ENCODE measurements at places on chromosomes 7 and 10. TPM values are rescaled to one million over a fixed set of nuclear protein-coding genes. Genes with fewer than 3 reads are reported as not detected.

DNA sequence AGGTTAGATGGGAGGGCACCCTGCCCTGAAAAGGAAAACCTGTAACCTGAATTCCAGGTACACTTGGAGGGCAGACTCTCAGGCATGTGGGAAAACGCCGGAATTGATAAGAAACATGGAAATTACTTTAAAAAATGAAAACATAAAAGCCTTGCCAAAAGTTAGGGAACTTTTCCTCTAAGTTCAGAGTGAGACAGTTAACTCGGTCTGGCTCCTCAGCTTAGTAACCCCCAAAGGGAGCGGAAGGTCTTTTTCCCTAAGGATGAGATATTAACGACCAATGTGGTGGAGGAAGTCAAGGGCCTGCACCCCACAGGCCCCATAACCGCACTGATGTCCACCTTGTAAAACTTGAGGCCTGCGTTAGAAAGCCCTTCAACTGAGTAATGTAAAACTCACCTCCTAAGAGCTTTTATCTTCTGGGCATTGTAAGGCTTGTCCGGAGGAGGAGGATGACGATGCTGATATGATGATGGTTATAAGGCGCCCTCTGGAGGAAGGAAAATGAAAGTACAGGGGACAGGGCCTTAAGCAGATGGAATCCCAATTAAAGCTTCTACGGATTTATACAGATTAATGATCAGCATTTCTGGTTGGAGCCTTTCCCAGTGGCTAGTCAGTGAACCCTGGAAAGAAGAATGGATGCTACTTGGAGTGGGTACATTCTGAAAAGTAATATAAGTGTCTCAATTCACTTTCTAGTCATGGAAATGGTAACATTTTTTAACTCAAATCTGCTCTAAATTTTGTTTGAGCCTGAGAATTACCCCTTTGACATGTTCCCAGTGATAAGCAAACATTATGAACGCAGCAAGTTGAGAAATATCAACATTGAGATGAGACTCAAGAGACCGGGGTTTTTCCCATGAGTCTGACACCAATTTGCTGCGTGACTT lies 694 bp downstream of the COL1A2 start:
- no peaks in the 10 kb centered on the region for H3K27me3 ChIP-seq
- peak; percentile 44 for DNase-seq
- no peaks in the 10 kb centered on the region for H3K36me3 ChIP-seq
- peak overlapping the region; percentile 48 for H3K4me3 ChIP-seq
- peaks cover 14% of the 10 kb centered on the region for H3K4me1 ChIP-seq

DNA sequence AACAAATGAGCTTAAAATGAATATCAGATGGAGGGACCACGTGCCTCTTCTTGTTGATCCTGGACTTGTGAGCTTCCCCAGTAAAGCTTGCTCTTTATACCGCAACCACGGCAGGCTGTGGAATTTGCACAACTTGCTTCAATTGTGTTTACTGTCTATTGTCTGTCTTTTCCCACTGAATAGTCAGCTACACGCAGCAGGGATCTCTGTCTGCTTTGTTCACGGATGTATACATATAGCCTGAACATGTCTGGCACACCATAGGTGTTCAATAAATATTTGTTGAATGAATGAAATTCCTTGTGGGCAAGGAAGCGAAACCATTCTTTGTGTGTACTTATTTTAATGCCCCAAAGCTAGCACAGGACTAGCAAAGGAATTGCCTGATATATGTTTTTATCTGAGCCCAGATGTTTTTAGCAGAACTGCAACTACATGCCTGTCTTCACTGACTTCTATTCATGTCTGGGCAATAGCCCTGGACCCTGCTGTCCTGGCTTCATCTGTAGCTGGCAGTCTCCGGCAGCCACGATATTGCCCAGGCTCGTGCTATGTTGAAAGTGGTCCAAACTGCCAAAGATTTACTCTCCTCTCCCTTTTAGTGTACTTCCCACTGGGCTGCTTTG lies 29.9 kb upstream of the IFRD1 start:
- H3K27me3 ChIP-seq: no peaks in the 10 kb centered on the region
- H3K36me3 ChIP-seq: no peaks in the 10 kb centered on the region
- peaks cover 12% of the 10 kb centered on the region for H3K4me1 ChIP-seq

- no peak overlapping the region for H3K27ac ChIP-seq
- no peaks in the 10 kb centered on the region for H3K27me3 ChIP-seq
- H3K4me3 ChIP-seq: no peak overlapping the region
Observed at GRCh38 chr7:36711256-36711655, 13.0 kb downstream of the AOAH start.

DNA sequence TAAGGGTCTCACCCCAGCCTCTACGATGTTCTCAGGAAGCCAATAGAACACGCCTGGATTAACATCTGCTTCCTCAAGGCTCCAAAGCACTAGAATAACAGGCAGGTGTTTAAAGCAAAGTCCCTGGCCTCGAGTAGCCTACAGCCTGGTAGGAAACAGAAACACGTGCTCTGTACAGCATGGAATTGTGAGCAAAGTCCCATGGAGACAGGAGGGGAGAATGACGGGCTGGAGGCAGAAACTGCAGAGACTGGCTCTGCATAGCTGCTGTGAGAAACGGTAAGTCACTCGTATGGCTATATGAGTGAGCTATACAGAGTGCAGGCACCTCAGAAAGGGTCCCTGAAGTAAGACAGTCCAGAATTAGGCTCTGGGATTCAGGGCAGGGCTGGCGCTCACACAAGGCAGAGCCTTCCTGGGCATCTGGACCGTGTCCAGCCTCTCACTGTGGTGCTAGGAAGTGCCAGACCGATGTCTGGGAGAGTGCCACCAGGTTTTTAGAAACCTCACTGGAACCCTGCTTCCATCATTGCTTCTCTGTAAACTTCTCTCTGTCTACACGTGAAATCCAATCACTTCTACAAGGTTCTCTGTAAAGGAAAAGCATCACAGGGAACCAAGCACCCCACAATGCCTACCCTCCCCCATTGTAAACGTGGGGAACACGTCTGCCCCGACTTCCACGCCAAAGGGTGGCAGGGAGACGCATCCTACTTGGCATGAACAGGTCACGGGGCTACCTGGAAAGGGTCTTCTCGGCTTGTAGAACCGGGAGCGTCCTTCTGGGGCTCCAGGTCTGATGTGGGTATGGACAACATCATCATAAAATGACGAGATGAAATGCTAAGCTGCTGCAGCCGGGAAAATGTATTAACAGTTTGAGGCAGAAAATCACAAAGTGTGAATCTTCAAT lies 38.8 kb upstream of the SHH start:
- DNase-seq: no peak
- H3K27ac ChIP-seq: no peak overlapping the region
- no peaks in the 10 kb centered on the region for H3K27me3 ChIP-seq
- no peak overlapping the region for H3K4me3 ChIP-seq
- H3K36me3 ChIP-seq: no peaks in the 10 kb centered on the region

DNA sequence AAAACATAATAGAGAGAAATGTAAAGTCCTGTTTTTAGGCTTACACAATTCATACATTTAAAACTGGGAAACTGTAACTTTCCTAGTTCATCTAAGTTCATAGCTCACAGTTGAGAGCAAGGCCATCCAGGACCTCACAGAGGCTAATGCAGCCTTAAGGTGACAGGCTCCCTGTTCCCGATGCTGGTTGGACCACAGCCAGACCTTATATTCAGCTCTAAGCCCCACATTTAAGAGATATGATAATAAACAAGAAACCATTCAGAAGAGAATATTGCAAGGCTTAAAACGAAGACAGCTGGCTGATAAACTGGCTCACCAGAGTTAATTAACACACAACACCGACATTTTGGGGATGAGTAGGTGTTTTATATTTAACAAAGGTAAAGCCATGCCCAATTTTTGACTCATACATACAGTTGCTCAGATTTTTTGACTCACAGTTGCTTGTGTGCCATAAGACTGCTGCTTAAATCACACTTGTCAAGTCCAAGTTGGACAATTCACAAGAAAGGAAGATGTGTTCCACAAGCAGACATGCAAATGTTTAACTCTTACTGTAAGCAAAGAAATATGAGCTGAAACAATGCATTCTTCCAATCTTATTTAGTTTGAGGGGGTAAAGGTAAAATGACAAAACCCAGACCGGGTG lies 41.1 kb upstream of the TMEM213 start:
- no peaks in the 10 kb centered on the region for H3K4me1 ChIP-seq
- H3K27me3 ChIP-seq: no peaks in the 10 kb centered on the region
- no peak overlapping the region for H3K4me3 ChIP-seq
- no peak for DNase-seq

GRCh38 chr10:61786728-61787127 lies 114.8 kb upstream of the ARID5B start:
- H3K4me3 ChIP-seq: no peak overlapping the region
- peaks cover 5% of the 10 kb centered on the region for H3K4me1 ChIP-seq
- H3K27me3 ChIP-seq: no peaks in the 10 kb centered on the region
- peak overlapping the region; percentile 14 for H3K27ac ChIP-seq
- DNase-seq: no peak

GRCh38 chr10:109889867-109890266 lies 33.4 kb downstream of the XPNPEP1 start:
- no peak overlapping the region for H3K27ac ChIP-seq
- H3K4me1 ChIP-seq: peaks cover 26% of the 10 kb centered on the region
- H3K27me3 ChIP-seq: no peaks in the 10 kb centered on the region
- DNase-seq: no peak

DNA sequence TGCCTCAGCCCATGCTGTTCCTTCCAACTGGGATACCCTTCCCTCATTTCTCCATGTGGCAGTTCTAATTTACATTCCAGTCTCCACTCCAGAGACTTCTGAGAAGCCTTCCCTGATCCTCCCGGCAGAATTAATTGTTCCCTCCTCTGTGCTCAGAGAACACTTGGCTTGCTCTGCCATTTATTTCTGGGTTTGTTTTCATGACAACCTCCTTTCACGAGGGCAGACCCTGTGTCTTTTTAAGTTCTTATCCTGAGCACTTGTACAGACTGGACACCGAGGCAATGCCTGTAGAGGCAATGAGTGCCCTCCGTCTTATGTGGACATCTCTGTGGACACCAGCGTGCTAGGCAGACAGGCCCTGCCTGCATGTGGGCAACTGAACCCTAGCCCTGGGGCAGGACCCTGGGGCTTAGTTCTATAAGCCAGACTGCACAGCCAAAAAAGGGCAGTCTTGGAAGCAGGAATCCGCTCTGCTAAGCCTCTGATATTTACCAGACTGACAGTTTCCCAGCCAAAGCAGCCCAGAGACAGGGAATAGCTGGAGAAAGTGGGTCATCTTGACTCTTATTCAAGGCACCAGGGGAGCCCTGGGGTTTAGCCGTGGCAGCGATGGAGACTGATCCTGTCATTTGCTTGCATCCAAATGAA lies 474.0 kb downstream of the RPS24 start:
- DNase-seq: peak; percentile 12
- H3K4me1 ChIP-seq: no peaks in the 10 kb centered on the region
- H3K27ac ChIP-seq: no peak overlapping the region

DNA sequence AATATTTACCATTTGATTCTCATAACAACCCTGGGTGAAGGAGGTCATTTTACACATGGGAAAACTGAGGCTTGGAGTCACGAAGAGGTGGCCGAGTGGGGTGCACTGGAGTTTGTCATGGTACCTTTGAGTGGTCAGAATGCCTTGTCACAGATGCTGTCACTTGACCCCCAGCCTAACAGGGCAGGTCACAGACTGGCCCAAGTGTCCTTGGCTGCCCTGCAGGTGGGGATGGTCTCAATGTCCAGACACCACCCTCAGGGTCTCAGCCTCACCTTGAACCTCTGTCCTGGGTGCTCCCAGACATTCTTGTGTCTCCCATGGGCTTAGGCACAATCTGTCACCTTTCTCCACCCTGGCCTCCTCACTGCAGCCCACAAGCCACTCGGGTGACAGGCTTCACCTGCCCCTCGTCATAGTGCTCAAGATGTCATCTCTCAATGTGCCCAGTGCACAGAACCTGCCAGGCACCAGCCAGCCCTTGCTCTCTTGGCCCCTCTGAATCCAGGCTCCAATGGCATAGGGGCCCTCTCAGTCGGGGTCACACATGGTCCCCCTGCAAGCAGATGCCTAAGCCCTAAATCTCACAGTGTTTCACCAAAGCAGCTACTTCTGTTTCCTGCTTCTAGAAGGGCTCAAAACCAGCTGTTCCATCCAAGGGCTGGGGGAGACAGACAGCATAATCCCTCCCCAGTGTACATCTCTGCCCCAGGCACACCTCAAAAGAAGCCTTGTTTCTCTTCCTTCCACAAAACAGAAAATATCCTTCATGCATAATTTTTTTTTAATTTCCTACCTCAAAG lies 76.8 kb upstream of the NANOS1 start:
- no peaks in the 10 kb centered on the region for H3K27me3 ChIP-seq
- no peak overlapping the region for H3K4me3 ChIP-seq
- no peaks in the 10 kb centered on the region for H3K4me1 ChIP-seq
- DNase-seq: no peak

GRCh38 chr10:79331226-79331625 lies 16.0 kb upstream of the PPIF start:
- H3K4me1 ChIP-seq: no peaks in the 10 kb centered on the region
- no peak for DNase-seq
- H3K27me3 ChIP-seq: no peaks in the 10 kb centered on the region
- no peaks in the 10 kb centered on the region for H3K36me3 ChIP-seq
- no peak overlapping the region for H3K27ac ChIP-seq

- no peak overlapping the region for H3K27ac ChIP-seq
- peaks cover 9% of the 10 kb centered on the region for H3K4me1 ChIP-seq
- H3K36me3 ChIP-seq: no peaks in the 10 kb centered on the region
- no peak overlapping the region for H3K4me3 ChIP-seq
- DNase-seq: peak; percentile 70
- H3K27me3 ChIP-seq: no peaks in the 10 kb centered on the region
Observed at GRCh38 chr7:12729112-12729511, 41.7 kb downstream of the ARL4A start.

- no peaks in the 10 kb centered on the region for H3K36me3 ChIP-seq
- DNase-seq: no peak
- H3K4me1 ChIP-seq: no peaks in the 10 kb centered on the region
- H3K4me3 ChIP-seq: no peak overlapping the region
Observed at GRCh38 chr10:31374146-31374696, 55.2 kb downstream of the ZEB1 start.

- H3K4me1 ChIP-seq: no peaks in the 10 kb centered on the region
- H3K27ac ChIP-seq: no peak overlapping the region
- no peak for DNase-seq
- no peak overlapping the region for H3K4me3 ChIP-seq
- H3K27me3 ChIP-seq: no peaks in the 10 kb centered on the region
- no peaks in the 10 kb centered on the region for H3K36me3 ChIP-seq
Observed at GRCh38 chr10:89813546-89813945, 112.2 kb downstream of the KIF20B start.

PIK3CG gene
- total RNA-seq: 14.4 TPM

BAIAP2L1 gene
- total RNA-seq: 30.9 TPM

ZNF488 gene
- 0.66 TPM for total RNA-seq

TMEM176B gene
- 32.3 TPM for total RNA-seq

URGCP gene
- 28.9 TPM for total RNA-seq

BLNK gene
- total RNA-seq: 10.0 TPM

Measured in upper lobe of left lung (tissue), 6 donors.